Stimulated activated CD4-positive, alpha-beta T cell treated with anti-CD3 and anti-CD28 coated beads, Interleukin-4, amount 100 ng/mL, for 48 hours (primary cell): ENCODE measurements at places on chromosomes 7 and 10.
A peak's percentile ranks its signal among the peaks of the same experiment; 100 is the strongest.

DNA sequence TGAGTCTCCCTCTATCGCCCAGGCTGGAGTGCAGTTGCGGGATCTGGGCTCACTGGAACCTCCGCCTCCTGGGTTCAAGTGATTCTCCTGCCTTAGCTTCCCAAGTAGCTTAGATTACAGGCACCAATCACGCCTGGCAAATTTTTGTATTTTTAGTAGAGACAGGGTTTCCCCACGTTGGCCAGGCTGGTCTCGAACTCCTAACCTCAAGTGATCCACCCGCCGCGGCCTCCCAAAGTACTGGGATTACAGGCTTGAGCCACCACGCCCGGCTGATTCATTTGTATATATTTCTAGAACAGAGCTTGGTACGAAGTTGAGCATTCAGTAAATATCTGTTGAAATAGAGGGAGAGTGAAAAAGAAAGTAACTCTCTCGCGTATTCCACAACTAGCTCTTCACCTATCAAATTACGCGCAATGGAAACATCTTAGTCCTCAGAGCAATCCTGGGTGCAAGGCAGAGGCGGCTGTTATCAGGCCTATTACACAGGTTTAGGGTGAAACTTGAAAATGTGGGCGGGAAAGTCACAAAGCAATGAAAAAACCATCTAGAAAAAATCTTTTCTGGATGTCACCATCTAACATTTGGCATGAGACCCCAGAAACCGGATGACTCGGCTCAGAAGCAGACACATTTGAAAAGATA lies 707 bp upstream of the GHITM start:
- DNase-seq = peak; percentile 61

DNA sequence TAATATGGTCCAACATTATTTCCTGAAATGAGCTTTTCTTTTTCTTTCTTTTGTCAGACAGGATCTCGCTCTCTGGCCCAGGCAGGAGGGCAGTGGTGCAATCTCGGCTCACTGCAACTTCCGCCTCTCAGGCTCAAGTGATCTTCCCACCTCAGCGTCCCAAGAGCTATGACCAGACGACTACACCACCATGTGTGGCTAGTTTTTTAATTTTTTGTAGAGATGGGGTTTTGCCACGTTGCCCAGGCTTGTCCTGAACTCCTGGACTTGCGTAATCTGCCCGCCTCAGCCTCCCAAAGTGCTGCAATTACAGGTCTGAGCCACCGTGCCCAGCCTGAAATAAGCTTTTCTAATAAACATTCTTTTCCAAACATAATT lies 48.6 kb downstream of the CUL2 start:
- no peak for DNase-seq

DNA sequence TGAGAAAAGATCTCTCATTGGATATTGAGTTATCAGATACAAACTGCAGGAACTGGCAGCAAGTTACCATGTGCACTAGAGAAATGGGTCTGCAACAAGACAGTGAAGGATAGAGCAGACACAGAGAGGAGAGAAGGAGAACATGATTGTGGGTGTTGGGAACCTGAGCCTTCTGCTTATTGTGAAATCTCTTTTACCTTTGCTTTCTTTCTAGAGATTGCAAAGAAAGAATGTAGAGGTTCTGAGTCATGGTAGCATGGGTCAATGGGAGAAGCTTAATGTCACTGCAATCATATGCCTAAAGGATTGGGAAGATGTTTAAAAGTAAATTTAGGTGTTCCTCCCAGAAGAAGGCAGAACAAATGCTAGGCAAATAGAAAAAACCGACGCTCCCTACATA lies 821.4 kb downstream of the CCSER2 start:
- no peak for DNase-seq

DNA sequence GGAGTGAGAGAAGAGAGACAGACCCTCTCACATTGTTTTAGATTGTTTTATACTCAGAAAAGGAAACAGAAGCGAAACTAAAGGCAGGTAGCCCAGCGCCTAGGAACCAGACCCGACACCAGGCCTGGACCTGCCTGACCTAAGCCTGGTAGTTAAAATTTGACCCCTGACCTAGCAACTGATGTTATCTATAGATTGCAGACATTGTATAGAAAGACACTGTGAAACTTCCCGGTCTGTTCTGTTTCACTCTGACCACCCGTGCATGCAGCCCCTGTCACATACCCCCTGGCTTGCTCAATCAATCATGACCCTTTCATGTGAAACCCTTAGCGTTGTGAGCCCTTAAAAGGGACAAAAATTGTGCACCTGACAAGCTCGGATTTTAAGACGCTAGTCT lies 31.6 kb downstream of the VIPR2 start:
- no peak for DNase-seq
